Activated naive CD8-positive, alpha-beta T cell treated with anti-CD3 and anti-CD28 coated beads, Interleukin-2, amount 50 U/mL, for 16 hours (primary cell): ENCODE measurements at places on chromosomes 6 and 20.

- no peak for DNase-seq
Measured at GRCh38 chr6:77231438-77232305, 231.6 kb downstream of the HTR1B start.

DNA sequence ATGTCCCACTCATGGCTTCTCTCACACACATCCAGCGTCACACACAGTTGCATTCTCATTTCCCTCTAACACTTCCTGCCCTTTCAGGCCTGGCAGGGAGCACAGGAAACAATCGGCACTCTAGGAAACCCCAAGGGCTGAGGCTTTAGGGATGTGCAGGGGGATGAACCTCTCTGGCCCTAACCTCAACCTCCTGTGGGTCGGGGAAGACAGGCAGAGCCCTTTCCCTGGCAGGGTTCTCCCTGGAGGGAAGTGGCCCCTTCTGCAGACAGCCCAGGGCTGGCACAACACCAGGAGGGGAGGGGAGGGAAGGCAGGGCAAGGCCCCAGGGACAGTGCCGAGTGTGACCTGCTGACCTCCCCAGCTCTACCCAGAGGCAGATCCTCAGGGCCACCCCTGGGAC is 2.7 kb downstream of the TEAD3 start:
- no peak for DNase-seq

GRCh38 chr6:151698931-151699700 is 108.4 kb upstream of the ESR1 start:
- DNase-seq = no peak

DNA sequence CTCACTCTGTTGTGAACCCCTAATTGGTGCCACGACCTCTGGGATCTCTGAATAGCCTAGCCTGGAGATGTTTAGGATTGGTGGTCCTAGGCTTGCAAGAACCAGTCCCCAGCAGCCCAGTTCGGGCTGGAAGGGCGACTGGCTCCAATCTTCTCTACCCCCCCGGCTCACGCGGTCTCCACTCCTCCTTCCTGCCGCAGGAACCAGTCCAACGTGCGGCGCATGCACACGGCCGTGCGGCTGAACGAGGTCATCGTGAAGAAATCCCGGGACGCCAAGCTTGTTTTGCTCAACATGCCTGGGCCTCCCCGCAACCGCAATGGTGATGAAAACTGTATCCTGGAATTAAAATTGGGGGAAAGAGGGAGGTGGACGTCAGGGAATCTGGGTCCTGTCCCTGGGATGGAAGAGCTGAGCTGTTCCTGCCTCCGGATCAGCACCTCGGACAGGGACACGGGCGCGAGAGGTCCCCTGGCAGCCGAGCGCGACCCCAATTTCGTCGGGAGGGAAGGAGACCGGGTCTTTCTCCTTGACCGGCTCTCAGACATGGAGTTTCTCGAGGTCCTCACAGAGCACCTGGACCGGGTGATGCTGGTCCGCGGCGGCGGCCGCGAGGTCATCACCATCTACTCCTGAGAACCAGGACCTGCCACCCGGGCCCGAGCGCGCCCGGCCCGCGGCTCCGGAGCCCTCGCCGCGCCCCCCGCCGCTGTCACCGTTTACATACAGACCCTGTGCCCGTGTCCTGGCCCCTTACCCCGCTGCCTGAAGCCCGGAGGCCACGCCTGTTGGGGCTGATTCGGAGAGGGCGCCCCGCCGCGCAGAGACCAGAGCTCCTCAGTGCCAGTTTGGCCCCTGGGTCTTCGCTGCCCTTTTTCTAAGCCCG is 28.2 kb downstream of the SLC12A5 start:
- DNase-seq = no peak

DNA sequence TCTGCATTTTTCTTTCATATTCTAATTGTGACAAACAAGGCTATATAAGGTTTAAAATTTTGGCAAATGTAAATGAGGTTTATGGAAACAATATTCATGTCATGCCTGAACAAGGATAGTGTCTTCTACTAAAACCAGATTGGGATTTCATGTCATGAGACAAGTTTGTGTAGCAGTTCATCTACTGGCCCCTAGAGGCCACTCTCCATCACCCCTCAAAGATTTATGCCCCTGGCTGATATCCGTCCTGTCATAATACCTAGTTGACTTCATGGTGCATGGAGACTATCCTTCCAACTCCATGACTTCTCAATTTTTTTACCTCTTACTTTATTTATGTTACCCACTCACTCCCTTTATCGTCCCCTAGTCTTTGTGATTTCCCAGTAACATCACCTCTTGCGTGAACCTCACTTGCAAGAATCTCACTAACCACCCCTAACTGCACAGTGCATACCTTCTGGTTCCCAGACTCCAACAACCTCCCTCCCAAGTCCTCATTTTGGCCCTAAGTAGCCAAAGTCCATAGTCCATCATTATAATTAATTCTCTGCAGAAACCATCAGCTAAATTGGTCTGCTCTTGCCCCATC is 179.8 kb downstream of the TASP1 start:
- DNase-seq = no peak

- DNase-seq = no peak
Measured at GRCh38 chr6:24330137-24330732, 27.6 kb downstream of the DCDC2 start.

DNA sequence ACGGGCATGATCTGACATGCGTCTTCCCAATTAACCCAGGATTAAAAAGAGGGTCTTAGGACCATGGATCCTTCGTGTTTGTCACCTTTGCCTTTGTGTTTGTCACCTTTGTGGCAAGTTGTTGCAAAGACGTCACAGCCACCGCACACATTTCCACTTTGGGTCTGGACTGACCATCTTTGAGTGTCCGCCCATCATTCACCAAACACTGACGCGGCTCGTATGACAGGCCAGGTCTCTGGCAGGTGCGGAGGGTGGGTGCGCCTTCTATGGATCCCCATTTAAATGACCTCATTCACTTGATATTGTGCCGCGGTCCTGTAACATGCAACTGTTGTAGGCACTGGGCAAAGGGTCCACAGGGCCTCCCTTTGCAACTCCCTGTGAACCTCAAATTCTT is 404.1 kb downstream of the TAF4 start:
- no peak for DNase-seq

DNA sequence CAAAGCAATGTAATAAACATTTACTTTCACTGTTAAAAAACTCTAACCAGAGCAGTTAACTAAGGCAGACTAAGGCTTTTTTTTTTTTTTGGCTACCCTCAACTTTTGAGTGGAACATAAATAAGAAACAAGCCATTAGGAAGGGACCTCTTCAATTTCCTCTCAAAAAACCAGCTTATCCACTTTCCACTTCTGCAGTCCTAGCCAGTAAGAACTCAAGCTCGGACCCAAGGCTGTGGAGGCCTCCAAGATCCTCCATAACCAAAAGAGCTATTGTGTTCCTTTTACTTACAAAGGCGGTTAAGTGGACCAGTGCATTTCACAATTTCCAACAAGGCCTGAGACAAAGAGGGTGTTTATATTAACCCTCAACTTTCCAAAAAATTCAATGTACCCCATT is 5.3 kb downstream of the KCNK5 start:
- DNase-seq = no peak

GRCh38 chr6:4192173-4192572 is 56.8 kb upstream of the ECI2 start:
- DNase-seq = no peak

GRCh38 chr6:21895555-21895954 is 302.0 kb downstream of the SOX4 start:
- DNase-seq = no peak

- no peak for DNase-seq
Measured at GRCh38 chr6:19605624-19606023, 231.5 kb upstream of the ID4 start.

GRCh38 chr6:169082093-169082492 is 171.6 kb downstream of the THBS2 start:
- no peak for DNase-seq

GRCh38 chr6:101626269-101626668 is 232.8 kb downstream of the GRIK2 start:
- DNase-seq = no peak

GRCh38 chr6:22880686-22881433 is 311.5 kb downstream of the HDGFL1 start:
- DNase-seq = no peak

DNA sequence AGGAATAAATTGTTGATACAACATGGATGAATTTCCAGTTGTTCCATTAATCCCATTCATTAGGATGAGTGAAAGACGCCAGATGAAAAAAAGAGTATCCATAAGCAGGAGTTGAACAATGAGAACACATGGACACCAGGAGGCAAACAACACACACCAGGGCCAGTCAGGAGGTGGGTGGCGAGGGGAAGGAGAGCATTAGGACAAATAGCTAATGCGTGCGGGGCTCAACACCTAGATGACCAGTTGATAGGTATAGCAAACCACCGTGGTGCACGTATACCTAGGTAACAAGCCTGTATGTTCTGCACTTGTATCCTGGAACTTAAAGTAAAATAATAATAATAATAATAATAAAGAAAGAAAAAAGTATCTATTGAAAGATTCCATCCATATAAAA is 11.1 kb downstream of the PCED1A start:
- DNase-seq = no peak

DNA sequence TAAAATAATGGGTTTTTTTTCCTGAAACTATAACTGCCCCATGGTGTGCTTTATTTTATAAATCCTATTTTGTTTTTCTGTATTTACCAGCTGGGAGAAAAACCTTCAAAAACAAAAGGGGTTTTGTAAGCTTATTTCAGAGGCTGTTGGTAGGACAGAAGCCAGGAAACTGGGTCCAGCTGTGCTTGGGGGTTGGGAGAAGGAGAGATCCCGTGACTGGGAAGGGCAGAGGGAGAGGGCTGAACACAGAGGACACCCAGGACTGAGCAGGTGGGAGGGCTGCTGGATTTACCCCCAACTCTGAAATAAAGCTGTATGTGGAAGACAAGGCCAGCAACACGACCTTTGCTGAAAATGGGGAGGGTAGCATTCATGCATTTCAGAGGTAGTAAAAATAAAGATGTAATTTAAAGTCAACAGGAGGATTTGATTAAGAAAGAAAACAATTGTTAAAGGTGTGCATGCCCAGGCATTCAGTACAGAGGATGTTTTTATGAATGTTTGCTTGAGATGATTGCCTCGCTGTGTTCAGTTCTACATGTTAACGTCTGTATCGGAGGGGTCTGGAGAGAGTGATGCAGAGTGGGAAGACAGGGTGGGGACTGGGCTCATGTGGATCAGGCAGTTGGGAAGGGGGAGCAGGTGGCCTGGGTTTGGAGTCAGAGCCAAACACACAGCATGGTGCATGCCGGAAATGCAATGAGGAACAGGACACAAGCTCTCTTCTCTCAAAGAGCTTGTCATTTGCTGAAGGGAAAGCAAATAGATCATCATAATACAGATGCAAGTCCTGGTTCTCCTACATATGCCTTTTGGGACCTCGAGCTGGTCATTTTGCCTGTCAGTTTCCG is 21.4 kb downstream of the ARFGEF3 start:
- DNase-seq = no peak

- no peak for DNase-seq
Measured at GRCh38 chr6:152099446-152100182, 292.1 kb downstream of the ESR1 start.

DNA sequence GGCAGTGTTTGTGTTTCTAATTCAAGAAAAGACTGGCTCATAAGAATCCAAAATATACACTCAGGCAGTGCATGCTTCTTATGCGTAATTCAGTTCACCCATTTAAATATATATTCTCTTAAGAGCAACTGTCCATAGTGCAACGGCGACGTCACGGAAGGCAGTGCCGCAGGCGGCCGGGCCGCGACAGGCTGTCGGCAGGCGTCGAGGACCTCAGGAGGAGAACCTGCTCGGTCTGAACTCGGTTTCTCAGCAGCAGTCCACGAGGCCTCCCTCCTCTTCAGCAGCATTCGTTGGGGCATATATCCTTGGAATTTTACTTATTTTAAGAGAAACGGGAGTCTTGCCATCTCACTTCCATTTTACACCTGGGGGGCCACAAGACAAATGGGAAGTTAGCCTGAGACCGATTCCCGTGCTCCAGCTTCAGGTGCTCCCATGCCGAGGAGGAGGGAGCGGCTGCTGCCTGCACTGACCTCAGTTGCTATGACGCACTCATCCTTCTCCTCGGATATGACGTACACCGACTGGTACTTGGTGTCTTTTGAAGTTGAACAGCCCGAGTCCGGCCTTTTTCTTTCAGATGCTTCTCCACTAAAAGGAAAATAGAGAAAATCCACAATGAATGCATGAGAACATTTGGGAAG is 8.2 kb downstream of the DLL1 start:
- DNase-seq = no peak

DNA sequence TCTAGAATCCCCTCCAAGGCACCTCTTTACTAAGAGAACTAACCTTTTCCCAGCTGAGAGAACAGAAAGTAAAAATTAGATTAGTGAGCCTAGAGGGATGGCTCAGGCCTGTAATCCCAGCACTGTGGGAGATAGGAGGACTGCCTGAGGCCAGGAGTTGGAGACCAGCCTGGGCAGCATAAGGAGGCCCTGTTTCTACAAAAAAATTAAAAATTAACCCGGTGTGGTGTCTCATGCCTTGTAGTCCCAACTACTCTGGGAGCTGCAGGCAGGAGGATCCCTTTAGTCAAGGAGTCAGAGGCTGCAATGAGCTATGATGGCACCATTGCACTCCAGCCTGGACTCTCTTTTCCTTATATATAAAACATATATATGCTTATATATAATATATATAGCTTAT is 5.5 kb upstream of the OOEP start:
- DNase-seq = no peak

GRCh38 chr20:57851025-57851682 is 141.3 kb upstream of the PMEPA1 start:
- DNase-seq = no peak

GRCh38 chr6:43331470-43331869 is 22.8 kb upstream of the CRIP3 start:
- no peak for DNase-seq

DNA sequence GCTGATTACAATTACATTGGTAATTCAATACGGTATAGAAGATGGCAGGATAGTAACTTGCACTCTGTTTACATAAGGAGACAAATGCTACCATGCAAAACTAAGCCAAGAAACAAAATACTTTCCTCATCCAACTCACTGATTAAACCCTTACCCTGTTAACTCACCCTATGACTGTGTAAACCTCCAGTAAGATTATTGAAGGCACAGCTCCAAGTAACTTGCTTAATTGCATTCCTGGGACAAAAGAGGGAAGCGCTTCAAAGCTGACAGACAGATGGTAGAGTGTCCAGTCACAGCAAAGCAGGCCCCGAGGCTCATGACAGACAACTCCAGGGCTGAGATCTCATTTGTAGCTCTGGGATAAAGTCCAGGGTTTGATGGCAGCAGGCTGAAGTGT is 6.9 kb upstream of the KIF16B start:
- DNase-seq = no peak

- no peak for DNase-seq
Measured at GRCh38 chr20:2051946-2052345, 49.7 kb upstream of the STK35 start.

GRCh38 chr6:148074291-148074690 is 268.3 kb upstream of the SASH1 start:
- no peak for DNase-seq
